SJSA1 (cell line): ENCODE measurements at places on chromosomes 12 and 14.

DNA sequence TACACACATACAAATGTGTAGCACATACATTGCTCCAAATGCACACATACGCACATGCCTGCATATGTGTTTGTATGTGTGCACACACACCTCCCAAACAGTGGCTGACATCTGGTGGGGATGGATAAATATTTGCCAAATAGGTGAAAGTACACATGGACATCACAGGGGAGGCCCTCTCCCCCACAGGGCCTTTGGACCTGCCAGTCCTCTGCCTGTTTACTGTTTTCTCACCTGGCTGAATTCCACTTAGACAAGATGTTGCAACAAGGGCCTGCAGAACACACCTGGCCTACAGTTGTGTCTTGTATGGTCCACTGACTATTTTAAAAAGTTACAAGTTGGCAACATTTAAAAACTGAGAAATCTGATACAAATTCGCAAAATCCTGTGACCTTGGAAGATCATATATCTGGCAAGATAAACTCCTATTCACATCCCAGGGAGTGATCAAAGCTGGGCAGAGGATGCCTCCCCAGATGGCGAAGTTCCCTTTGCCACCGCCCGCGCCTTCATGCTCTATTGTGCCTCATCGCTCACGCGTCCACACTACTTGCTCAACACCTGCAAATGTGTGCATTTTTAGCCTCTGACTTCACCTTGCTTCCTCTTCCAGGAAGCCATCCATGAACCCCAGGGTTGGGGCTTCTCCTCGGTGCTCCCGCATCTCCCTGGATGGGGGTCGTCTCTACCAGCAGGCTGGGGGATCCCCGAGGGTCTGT, 118.4 kb upstream of the FZD10 start:
- no peak for DNase-seq

DNA sequence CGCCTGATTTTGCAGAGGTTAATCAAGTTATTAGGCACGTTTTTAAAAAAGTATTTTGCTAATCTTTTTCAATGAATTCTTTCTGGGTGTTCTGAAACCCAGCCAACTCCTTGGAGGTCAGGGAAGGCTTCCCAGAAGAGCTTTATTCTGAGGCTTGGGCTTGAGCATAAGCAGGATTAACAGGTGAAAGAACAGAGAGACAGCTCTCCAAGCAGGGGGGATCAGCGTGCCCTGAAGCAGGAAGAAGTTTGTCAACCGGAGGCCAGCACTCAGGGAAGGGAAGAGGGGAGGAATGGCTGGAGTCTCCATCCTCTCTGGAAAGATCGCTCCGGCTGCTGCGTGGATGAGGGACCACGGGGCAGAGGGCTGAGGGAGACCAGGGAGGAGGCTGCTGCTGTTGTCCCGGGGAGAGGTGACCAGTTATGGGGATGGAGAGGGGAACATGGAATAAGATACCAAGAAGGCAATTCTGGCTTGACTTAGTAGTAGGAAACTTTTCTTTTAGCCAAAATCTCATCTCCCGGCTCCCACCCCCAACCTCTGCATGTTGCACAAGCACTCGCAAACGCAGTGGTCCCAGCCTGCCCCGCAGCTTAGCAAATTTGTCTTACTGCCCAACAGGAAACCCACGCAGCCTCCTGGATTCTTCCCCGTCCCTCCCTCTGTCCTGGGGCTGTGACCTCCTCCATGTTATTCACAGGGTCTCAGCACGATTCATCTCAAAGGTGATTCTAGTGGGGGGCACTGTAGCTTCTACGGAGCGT, 1.1 kb upstream of the SSH1 start:
- no peak for DNase-seq

DNA sequence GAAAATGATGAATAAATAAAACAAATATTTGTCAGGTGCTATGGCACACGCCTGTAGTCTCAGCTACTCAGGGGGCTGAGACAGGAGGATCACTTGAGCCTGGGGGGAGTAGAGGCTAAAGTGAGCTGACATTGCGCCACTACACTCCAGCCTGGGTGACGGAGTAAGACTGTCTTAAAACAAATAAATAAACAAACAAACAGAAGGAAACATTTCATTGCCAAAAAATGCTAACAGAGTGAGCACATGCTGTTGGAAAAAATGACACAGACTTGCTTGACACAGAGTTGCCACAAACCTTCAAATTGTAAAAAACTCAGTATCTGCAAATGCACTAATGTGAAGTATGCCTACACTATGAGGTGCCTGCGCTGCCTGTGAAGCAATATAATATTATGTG, 50.8 kb upstream of the AP4S1 start:
- peak; percentile 50 for DNase-seq

- DNase-seq: peak; percentile 69
Measured at GRCh38 chr14:89540830-89541470, 123.9 kb upstream of the FOXN3 start.

GRCh38 chr14:99662846-99663245, 17.9 kb downstream of the HHIPL1 start:
- no peak for DNase-seq

- DNase-seq: no peak
Measured at GRCh38 chr14:24434676-24435075, 4.9 kb downstream of the KHNYN start.

DNA sequence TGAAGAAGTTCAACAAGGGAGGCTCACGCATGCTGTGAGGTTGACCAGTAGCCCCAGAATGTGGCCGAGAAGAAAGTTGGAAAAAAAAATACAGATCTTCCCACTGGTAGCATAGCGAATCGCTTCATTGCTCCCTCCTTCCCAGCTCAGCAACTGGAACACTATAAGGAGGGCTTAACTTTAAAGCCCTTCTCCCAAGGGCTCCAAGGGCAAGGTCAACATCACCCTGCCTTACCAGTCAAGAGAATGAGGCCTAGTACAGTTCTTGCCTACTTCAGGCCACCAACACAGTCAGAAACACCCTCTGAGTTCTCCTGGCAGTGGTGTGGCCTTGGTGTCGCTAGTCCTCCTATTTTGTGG, 14.4 kb downstream of the OXA1L start:
- DNase-seq: no peak

- no peak for DNase-seq
Measured at GRCh38 chr12:110585231-110585799, 2.2 kb upstream of the PPTC7 start.

- DNase-seq: no peak
Measured at GRCh38 chr12:29508949-29509348, 11.5 kb upstream of the OVCH1 start.

DNA sequence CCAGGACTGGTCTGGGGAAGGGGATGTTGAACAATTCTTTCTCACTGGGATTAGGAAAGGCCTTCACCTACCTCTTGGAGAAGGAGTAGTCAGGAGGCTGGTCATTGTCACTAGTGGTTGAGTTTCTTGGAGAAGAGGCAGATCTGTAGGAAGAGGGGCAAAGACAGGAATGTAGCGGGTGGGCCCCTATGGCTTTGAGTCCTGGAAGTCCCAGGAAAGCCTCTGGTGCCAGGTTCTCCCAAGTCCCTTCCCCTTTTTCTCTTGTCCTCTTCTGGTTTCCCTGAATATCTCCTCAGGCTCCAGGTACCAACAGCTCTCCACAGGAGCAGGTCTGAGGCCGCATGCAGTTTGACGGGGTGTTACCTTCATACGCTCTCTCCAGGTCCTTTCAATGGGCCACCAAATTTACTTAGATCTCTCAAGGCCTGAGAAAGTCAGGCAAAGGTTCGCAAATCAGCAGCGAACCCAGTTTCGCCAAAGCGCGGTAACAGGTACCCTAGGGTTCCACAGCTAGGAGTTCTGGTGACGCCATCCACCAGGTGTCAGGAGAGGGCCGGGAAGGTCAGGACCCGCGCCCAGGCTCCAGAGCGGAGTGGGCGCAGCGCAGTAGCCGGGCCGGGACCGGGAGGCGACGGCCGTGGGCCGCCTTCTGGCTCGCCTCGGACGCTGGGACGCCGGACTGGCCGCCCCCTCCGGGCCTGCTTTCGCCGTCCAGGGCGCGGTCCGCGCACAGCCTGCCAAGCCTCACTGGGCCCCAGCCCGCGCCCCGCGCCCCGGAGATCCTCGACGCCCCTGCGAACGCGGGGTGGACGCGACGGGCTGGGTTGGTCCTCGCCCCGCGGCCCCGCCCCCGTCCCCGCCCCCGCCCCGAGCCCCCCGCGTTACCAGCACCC, 795 bp downstream of the SMAGP start:
- peak; percentile 64 for DNase-seq

DNA sequence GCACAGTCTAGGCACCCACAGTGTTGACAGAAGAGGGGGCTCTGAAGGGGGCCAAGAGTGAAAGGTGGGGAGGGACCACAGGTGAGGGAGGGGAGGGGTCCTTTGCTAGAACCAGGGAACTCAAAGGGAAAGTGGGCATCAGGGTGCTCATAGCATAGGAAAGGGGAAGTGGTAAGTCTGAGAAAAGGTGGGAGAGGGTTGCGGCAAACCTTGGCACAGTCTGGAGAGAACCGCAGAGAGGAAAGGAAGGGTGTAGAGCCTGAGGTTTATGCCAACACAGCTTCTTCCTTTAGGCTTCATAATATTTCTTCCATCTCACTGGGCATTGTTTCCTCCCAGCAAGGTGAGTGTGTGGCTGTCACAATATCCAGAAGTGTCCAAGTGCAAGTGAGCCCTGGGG, 11.5 kb upstream of the PLEK2 start:
- DNase-seq: no peak

GRCh38 chr14:94751321-94751720, 18.6 kb downstream of the GSC start:
- DNase-seq: no peak

DNA sequence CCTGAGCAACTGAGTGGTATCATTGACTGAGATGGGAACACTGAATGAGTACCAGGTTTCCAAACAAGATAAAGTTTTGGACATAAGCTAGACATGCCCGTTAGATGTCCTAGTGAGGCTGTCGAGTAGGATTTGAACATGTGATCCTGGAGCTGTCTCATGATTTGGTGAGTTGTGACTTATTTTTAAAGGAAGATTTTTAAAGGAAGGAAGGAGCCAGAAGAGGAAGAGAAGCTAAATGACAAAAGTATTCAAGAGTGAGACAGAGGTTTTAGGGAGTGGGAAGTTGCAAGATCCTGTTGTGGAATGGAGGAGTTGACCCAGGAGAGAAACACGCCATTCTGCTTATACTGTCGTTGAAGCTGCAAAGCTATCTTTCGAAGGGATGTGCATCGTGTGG, 82.1 kb downstream of the SAMD4A start:
- DNase-seq: no peak

DNA sequence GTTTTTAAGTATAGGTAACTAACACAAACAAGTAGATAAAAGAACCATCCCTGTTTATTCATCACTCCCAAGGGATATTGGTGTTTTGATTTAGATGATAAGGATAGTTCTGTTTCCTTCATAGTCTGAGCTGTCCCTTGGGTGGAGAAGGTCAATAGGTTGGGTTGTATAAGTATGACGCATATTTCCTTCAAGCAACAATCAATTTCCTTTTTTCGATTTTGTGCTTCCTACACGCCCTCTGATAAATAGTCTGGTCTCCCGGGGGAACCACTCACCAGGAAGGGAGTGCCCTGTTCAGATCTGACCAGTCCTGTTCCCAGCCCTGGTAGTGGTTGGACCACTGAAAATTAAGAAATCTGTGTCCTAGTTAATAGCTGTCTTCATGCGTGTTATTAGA, 378.8 kb upstream of the FAR2 start:
- DNase-seq: no peak

GRCh38 chr12:53988541-53989226, 3.7 kb downstream of the HOXC10 start:
- DNase-seq: no peak

DNA sequence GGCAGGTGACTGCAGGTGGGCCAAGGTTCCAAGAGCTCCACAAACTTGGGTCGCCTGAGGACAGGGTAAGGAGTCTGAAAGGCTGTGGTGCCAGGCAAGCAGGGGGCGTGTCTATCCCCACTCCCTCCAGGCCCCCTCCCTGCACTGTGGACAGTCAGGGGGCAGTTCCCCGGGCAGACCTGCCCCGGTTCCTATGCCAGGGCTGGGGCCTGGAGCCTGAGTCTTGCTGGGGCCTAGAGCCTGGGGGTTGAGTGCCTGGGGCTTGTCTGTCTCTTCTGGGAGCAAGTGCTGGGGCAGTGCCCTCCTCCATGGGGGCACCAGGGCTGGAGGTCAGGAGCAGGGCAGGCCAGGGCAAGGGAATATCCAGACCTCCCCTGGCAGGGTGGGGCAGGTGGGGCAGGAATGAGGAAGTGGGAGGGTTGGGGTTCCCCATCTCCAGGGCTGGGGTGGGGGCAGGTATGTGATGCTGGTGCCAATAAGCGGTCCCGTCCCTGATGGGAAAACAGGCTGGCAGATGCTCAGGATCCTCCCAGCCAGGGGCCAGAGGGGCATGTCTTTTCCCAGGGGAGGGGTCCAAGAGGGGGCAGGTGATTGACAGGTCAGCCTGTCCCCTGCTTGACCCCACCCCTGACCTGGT, 11.9 kb upstream of the TNFAIP2 start:
- no peak for DNase-seq
